A549 treated with RU486 at 1 μM for 4 hours (cell line): ENCODE measurements at places on chromosomes 4 and X. TPM values are rescaled to one million over a fixed set of nuclear protein-coding genes. Genes with fewer than 3 reads are reported as not detected.

The UGT2A3 gene
- total RNA-seq: 0.09 to 0.15 TPM (median 0.13 TPM) in 4 of 5 replicates, not detected in the other

The TBX22 gene
- total RNA-seq: not detected in 5 replicates

The NOX1 gene
- total RNA-seq: 0.07 to 0.12 TPM in 2 of 5 replicates, not detected in the others

The SLC10A4 gene
- total RNA-seq: 5.2 to 9.2 TPM (median 8.0 TPM) in 5 replicates

The NIPAL1 gene
- 0.32 to 0.94 TPM (median 0.74 TPM) in 5 replicates for total RNA-seq

The SLC6A14 gene
- total RNA-seq: 0.02 TPM in 2 of 5 replicates, not detected in the others

The OTUD6A gene
- not detected in 5 replicates for total RNA-seq
